ENCODE measurements at places on chromosomes 2 and 18.

DNA sequence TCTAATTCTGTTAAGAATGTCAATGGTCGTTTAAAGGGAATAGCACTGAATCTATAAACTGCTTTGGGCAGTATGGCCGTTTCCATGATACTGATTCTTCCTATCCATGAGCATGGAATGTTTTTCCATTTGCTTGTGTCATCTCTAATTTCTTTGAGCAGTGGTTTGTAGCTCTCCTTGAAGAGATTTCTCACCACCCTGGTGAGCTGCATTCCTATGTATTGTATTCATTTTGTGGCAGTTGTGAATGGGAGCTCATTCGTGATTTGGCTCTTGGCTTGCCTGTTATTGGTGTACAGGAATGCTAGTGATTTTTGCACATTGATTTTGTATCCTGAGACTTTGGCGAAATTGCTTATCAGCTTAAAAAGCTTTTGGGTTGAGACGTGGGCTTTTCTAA lies 38.3 kb upstream of the WDR75 start:
- DNase-seq = no peak

DNA sequence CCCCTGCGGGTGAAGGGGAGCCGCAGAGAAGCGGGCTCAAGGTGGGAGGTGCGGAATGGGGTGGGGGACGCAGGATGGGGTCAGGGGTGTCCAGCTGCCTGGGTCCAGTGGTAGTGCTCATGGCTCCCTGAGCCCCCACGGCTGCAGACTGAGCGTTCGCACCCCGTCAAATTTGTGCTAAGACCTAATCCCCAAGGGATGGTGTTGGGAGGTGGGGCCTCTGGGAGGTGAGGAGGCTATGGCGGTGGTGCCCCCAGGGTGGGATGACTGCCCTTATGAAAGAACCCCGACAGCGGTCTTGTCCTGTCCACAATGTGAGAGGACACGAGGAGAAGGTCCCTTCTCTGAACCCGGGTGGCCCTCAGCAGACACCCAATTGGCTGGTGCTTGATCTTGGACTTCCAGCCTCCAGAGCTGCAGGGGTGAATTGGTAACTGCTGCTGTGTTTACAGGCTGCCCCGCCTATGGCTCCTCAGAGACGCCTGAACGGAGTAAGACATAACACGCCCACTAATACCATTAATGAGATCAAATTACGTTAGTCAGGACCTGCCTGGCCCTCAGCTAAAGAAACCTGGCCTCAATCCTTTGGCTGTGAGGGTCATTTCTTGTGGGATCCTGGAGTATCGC lies 42.6 kb downstream of the PXDN start:
- no peak for DNase-seq

DNA sequence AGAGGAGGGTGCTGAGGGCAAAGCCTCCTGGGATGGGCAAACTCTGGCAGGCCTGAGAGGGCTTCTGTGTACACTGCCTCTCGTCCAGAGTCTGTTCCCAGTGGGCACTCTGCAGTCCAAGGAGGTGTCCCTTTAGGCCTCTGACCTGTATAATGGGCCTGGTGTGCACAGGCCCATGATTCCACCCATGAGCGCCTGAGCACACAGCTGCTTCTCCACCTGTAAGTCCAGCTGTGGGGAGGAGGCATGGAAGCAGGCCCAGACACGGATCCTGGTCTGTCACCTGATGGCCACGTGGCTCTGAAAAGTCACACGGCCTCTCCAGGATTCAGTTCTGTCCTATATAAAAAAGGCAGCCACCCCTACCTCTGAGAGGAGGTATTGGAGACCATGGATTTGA lies 57.0 kb downstream of the PARD6G start:
- DNase-seq = no peak

GRCh38 chr2:129806990-129807389 lies 172.5 kb upstream of the RAB6C start:
- DNase-seq = no peak
